Astrocyte of the spinal cord (primary cell): ENCODE measurements at places on chromosomes 2 and 18.
A peak's percentile ranks its signal among the peaks of the same experiment; 100 is the strongest.

DNA sequence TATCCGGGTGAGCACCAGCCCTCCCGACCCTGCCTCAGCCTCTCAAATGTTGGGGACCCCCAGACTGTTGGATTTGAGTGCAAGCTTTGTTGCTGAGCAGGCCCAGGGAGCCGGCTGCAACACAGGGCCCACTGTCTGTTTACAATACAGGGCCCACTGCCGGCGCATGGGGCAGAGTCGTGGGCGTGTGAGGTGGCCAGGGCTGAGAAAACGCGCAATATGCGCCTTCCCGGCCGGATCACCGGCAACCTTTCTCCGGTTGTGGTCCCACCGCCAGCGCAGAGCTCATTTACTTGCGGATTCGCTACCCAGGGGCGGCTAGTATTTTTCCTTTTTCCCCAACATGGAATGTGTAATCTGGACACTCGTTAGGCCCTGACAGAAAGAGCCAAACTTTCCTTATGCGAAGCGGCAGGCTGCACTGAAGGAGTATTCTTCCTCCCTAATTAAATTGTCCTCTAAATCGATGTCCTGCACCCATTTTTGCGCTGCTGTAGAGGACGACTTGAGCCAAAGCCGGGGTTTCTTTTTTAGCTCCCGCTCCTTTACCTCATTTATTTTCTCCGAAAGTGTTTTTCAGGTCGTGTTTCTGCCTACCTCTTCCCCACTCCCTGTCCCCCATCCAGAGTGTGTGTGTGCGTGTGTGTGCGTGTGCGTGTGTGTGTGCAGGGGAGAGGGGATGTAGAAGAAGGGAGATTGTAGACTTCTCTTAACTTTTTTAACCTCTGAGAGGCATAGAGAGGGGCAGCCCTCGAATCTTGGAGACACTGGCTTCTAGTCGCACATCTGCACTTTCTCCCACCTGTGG is 2.7 kb downstream of the OTX1 start:
- DNase-seq = no peak

DNA sequence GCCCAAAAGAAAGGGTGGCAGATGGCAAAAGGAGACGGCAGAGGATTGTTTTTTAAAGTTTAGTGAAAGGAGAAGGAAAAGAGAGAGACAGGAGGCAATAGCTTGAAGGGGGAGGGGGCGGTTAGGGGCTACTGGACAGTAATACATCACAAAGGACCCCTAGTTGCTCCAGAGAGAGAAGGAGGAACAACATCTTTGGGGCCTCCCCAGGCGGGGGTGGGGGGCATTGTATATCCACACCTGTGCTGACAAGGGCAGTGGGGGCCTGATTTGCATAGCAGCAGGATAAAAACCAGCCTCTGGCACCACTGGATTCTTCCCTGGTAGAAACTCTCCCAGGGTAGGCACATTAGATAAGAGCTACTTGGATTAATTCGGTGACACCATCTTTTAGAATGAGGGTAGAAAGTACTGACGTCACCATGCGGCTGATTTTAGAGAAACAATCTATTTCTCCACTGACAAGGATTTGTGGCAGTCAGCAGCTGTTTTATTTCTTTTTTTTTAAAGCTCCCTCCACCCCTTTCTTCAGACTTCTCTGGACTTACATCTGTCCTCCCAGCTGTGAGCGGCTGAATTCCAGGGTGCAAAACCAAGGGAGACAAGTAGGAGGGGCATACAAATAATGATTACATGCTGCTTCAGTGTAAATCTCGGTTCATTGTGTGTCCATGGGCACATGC is 199.8 kb upstream of the NRP2 start:
- no peak for DNase-seq

DNA sequence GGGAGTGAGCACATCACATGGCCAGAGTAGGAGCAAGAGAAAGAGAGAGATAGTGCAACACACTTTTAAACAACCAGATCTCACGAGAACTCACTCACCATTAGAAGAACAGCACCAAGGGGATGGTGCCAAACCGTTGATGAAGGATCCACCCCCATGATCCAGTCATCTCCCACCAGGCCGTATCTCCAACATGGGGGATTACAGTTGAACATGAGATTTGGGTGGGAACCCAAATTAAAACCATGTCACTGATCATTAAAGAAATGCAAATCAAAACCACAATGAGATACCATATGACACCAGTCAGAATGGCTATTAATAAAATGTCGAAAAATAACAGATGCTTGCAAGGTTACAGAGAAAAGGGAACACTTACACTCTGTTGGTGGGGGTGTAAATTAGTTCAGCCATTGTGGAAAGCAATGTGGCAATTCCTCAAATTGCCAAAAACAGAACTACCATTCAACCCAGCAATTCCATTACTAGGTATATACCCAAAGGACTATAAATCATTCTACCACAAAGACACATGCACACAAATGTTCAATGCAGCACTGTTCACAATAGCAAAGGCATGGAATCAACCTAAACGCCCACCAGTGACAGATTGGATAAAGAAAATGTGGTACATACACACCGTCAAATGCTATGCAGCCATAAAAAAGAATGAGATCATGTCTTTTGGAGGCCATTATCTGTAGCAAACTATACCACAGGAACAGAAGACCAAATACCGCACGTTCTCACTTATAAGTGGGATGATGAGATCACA is 137.1 kb downstream of the COL6A3 start:
- DNase-seq = no peak

DNA sequence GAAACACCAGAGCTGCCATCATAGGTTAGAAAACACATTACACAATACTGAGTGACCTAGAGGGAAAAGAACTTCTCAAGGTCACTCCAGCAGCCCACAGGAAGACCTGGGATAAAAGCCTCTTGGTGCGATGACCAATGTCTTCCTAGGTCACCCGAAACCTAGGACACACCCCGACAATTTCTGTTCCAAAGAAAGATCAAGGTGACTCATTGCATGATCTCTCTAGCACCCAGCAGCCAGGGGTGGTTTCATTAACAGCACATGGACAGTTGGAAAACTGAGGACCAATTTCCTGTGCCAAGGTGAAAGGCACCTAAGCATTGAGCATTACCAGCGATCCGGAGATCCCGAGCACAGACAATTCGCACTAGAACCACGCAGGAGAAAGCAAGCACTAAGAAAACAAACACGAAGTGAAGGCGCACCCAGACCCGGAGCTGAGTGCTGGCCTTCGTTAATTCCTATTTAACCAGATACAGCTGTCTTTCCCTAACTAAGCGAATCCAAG is 1.5 kb downstream of the CACNB4 start:
- no peak for DNase-seq

- no peak for DNase-seq
These were observed 277.5 kb upstream of the ZSWIM2 start for GRCh38 chr2:187126247-187127005.

DNA sequence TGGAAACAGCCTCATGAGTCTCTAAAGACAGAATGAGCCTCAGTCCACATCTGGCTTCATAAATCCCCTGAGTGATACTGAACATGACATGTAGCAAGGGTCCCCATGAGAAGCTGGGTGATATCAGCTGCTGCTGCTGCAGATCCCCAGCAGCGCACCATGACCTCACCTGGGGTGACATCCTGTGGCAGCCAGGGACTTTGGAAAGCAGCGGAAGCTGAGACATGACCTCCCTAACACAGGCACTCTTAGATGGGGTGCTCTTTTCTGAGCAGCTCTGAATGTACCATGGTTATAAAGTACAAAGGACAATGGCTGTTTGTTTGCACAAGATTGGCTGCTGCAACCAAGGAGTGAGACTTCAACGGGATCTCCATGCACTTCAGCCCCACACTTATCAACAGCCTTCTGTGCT is 74.7 kb upstream of the TMEM200C start:
- no peak for DNase-seq

DNA sequence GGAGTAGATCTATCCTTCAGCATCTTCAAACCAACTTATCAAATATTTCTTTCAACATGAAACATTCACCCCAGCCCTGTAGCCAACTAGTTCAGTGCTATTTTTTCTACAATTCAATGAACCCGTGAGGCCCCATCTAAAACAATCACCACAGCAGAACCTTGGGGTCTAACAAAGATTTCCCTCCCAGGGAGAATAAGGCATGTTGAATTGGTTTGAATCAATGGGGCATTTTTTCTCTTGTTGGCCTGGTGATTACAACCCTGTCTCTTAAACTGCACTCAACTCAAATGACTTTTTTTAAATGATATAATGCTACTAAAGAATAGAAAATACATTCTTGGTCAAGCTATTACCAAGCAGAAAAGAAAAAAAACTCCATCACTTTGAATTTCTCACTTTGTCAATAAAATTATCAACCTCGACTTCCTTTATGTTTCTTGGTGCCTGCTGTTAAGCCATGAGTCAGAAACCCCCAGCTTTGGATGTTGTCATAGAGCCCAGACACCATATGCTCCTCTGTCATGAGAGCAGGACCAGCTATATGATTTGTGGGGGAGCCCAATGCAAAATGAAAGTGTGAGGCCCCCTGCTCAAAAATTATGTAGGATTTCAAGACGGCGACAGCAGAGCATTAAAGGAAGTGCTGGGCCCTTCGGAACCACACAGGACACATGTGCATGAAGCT is 282.4 kb downstream of the MEIS1 start:
- peak; percentile 75 for DNase-seq

- no peak for DNase-seq
These were observed 85.4 kb downstream of the DLGAP1 start for GRCh38 chr18:4369705-4370104.

GRCh38 chr2:86592547-86593230 is 29.4 kb upstream of the CHMP3 start:
- DNase-seq = no peak

GRCh38 chr2:233940376-233941276 is 23.5 kb downstream of the TRPM8 start:
- no peak for DNase-seq

DNA sequence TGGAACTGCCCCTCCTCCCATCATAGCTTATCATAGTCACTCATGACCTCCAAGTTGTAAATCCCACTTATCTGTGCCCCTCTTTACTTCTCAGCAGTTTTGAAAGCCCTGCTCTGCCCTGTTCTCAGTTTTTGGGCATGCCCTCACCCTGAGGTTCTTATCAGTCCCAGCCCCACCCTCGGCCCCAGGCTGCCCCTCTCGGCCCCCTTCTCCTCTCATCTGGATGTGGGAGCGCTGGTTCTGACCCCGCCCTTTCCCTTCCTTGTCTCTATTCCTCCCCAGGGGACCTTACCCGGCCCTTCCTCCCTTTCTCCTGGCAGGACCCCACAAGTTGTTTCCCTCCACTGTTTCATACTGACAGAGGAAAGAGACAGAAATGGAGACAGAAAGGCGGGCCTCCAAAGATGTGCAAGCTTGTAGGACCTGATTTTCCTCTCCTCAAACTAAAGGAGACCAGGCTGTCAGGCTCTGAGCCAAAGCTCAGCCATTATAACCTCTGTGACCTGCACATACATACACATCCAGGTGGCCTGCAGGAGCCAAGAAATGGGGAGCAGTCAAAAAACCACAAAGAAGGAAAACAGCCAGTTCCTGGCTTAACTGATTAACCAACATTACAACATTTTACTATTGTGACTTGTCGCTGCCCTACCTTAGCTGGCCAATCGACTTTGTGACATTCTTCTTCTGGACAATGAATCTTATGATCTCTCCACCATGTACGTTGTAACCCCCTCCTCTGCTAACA is 171.0 kb upstream of the HS6ST1 start:
- DNase-seq = no peak

- peak; percentile 5 for DNase-seq
These were observed 392.7 kb upstream of the SLC8A1 start for GRCh38 chr2:40844353-40845277.

GRCh38 chr2:29874745-29875144 is 46.6 kb downstream of the ALK start:
- DNase-seq = no peak

- no peak for DNase-seq
These were observed 80.9 kb upstream of the FOSL2 start for GRCh38 chr2:28311660-28312249.

DNA sequence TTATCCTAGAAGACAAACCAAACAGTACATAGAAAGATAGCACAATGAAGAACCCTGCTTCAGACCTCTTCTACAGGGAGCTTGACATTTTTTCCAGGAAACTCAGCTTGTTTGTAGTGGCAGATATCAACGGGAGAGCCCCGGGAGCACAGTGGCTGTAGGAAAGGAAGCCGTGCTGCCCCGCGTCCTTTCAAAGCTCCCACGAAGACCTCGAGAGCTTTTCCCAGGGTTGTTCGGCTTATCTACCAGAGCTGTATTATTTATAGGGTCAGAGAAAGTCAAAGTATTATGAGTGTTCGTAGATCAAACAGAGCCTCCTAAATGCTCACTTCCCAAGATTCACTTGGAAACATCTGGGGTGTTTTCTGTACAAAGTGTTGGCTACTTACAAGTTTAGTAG is 167.1 kb upstream of the COPS8 start:
- no peak for DNase-seq

DNA sequence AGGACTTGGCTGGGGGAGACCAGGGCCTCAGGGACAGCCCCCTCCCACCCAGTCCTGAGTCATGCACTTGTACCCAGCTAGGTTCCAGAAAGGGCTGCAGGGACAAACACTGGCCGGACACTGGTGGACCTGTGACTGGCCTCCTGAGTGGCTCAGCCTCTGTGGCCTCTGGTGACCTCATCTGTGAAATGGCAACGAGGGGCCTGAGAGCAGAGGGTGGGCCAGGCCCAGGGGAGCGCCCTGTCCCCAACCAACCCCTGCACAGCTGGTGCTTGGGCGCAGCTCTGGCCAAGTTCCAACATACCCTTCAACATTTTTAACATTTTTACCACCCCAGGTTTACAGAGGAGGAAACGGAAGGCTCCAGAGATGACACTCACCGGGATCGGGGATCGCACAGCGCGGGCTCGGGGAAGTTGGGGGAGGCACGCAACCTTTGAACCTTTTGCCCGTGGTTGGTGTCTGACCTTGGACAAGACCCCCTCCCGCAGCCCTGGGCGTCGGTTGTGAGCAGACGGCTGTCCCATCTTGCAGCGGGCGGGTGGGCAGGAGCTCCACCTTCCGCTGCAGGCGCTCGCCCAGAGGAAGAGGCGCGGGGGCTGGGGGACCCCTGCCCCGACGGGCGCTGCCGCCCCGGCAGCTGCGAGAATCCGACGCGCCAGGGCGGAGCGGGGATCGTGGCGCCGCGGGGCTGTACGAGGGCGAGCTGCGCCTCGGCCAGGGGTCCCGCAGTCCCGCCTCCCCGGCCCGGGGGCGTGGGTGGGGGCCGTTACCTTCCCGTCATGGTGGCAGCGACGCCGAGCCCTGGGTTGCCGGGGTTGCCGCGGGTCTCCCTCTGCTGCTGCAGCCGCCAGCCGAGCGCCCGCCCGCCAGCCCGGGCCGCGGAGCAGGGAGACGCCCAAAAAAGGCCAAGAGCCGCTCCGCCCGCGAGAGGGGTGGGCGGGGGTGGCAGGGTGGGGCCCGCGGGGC is 805 bp downstream of the LIMS2 start:
- no peak for DNase-seq

DNA sequence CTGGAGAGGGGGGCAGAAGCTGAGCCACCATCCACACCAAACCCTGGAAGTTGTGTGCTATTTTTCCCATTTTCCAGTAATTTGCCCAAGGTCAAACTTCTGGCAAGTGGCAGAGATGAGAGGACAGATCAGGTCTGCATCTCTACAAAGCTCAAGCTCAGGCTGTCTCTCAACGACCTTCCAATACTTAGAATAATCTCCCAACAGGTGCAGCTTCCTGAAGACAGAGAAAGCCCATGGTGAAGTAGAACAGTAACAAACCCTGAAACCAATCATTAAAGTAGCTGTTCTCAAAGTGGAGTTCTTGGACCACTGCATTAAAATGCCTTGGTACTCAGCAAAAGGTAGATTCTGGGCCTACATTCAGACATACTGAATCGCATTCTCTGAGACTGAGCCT is 37.6 kb downstream of the TMEM131 start:
- no peak for DNase-seq
